ENCODE measurements at places on chromosomes 3 and 15.

GRCh38 chr3:135895734-135896121, 69.8 kb upstream of the PPP2R3A start:
- DNase-seq, result no peak

DNA sequence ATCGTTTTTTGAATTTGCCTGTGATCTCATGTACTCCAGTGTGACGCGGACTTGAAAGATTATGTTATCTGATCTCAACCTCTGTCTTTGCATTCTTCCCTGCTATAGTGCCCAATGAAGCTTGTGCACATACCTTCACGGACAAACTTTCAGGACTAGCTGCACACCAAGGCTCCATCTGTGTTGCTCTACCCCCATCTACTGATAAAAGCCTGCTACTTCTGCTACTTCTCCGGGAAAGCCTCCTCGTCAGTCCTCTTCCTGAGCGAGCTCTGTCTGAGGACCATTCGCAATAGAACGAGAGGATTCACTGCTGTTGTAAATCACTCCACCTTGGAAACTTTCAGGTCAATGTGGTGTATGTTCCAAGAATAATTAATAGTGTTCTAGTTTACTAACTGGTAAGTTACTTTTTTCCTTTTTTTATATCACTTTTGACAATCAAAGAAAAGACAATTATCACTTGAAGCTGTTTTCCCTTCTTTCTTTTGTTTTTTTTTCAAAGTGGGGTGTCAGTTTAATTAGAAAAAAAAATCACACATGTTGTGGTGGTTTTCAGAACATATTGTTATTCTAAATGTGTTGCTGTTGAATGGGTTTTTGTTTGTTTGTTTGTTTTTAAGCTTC, 217.6 kb downstream of the ARRDC4 start:
- no peak for DNase-seq

GRCh38 chr3:64240396-64240795, 15.1 kb upstream of the PRICKLE2 start:
- no peak for DNase-seq

GRCh38 chr3:151008699-151009098, 36.2 kb upstream of the CLRN1 start:
- DNase-seq, result no peak

DNA sequence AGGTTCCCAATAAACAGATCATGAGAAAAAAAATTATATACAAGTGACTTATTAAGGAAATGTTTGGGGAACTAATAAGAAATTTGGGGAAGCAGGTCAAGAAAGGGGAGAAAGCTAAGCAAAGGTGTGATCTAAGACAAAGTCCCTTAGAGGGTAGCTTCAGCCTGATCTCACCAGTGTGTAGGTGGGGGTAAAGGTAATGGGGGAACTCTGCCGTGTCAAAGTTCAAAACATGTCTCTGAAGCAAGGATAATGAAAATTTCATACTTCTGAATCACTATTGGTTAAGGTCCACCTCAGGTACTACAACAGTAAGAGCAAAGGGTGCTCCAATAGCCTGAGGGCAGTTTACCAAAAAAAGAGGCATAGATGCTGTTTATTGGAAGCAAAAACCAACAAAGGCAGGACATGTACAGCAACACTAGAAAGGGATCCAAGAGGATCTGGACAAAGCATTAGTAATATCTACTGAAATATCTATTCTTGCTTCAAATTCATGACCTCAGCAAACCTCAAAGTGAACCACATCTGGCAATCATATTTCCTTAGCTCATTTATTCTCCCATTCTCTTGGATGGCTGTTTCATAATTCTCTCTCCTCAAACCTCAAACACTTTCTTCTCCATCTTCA, 6.9 kb downstream of the ACAD11 start:
- no peak for DNase-seq

GRCh38 chr15:67381416-67382045, 126.9 kb downstream of the IQCH start:
- no peak for DNase-seq

DNA sequence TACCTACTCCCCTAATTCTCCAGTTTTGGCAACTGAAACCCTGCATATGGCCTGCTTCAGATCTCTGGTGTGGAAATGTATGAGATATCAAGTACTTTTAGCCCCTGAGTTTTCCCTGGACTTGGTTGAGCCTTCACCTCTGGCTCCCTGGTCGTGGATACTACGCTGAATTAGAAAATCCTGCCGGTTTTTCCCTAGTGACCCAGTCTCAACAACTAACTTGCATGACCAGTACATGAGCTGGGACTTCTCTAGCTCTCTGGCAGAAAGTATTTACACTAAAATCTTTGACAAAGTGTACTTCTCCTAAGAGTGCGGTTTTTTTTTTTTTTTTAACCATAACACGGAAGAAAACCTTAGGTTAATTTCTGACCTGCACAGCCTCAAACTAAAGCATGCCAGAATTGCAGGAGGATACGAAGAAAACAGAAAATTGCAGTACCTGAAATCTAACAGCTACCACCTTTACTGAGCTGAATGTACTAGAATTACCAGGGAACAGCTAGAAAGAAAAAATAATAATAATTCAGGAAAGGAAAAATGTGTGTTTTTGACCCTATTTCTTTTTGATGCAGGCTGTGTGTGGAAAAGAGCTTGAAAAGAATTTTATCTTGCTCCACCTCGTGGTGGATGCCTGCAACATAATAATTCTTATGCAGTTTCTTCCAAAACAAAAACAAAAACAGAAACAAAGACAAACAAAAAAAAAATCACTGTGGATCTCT, 165.6 kb downstream of the GMNC start:
- DNase-seq, result no peak

DNA sequence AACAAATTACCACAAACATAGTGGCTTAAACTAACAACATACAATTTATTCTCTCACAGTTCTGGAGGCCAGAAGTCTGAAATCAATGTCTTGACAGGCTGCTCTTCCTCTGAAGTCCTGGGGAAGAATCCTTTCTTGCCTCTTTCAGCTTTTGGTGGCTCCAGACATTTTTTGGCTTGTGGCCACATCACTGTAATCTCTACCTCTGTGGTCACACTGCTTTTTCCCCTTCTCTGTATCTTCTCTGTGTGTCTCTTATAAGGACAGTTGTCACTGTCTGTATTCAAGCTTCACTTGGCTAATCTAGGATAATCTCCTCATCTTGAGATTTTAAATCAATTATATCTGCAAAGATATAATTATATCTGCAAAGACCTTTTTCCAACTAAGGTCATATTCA, 80.3 kb upstream of the ABHD2 start:
- DNase-seq, result no peak

DNA sequence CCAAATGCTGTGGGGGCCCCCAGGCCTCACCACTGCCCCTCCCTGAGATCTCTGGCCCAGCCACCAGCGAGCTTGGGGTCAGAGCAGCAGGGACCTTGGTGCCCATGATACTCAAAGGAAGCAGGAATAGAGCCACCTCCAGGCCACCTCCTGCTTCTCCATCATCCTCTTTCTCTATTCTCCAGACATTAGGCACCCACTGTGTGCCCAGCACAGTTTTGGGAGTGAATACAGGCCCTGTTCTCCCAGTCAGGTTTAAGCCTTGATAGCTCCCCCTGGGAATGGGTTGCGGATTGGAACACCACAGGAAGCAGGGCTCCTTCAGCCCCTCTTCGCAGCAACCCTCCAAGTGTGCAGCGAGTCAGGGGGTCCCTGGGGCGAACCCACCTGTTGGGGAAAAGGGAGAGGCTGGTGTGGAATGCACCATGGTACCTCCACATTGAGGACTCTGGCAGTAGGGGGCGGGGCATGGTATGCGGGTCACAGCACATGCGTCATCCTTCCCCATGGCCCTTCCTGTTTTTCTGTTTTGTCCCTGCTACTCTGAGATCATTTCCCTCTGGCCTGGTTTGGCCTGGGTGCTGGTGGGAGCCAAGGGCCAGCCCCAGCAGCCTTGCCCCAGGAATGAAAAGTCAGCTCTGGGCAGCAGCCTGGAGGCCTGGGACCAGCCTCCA, 14.2 kb upstream of the SEMA3B start:
- no peak for DNase-seq

- DNase-seq, result no peak
Measured at GRCh38 chr3:100020876-100021644, 93.2 kb downstream of the FILIP1L start.

- no peak for DNase-seq
Measured at GRCh38 chr15:32132859-32133258, 102.5 kb downstream of the CHRNA7 start.

DNA sequence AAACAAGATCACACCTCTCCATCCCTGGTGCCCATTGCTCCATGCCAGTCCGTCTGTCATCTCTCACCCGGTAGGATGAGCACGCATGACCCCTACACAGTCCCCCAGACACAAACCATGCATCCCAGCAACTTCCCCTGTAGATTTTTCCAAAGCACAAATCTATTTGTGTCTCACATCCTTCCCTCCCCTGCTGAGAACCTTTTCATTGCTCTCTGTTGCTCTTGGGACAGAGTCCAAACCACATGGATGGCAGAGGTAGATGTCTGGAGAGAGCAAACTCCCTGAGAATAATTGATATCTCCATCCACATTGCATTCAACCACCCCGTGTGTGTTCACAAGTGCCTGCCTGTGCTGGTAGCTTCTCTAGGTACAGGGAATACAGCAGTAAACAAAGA, 29.9 kb upstream of the LRTM1 start:
- no peak for DNase-seq

- DNase-seq, result no peak
Measured at GRCh38 chr15:101307897-101308603, 13.0 kb upstream of the SNRPA1 start.
